ENCODE measurements at places on chromosomes 11 and 22.

- DNase-seq, result no peak
These were observed 25.1 kb downstream of the OR10A6 start for GRCh38 chr11:7905961-7906429.

GRCh38 chr11:18958221-18958910 is 19.2 kb upstream of the MRGPRX1 start:
- DNase-seq, result no peak

- DNase-seq, result no peak
These were observed 18.2 kb upstream of the SYN3 start for GRCh38 chr22:33076343-33076742.

- peak; percentile 93 for DNase-seq
These were observed at the start of gene MCM5 for GRCh38 chr22:35399678-35400500. TSS of gene MCM5 (plus strand) at chr22:35400140. CDS start at chr22:35400439, 299 bp downstream.

- peak; percentile 21 for DNase-seq
These were observed 25.6 kb downstream of the OR2AG2 start for GRCh38 chr11:6746086-6746618.
